ENCODE measurements at places on chromosomes 16 and 17.

- no peak for DNase-seq
Measured at GRCh38 chr17:19717411-19717908, 1.1 kb upstream of the SLC47A2 start.

GRCh38 chr16:73040136-73040535, 7.8 kb downstream of the ZFHX3 start:
- DNase-seq: no peak

DNA sequence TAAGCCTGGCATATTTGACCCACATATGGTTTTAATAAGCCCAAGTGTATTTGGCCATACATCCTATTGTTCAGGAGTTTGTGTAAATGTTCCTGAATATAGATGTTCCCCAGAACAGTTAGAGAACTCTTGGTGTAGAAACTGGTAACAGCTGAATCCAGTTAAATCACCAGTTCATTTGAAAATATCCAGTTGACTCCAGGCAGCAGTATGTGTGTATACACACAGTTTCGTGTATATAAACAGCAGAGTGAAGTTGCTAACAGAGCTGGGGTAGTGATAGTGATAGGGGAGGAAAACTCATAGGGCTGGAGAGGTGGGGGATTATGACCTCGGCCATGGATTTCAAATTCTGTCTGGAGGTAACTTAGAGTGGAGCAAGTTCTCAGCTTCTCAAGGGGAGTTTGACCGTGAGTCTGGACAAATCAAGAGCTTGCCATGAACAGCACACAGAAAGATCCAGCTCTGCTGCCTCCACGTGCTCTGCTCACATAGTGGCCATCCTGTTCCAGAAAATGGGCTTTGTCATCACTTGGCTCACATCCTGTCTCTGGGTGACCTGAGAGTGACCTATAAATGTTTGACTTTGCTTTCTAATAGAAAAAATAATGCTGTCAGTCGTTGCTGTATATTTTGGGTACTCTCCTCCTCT, 30.6 kb upstream of the MMD start:
- DNase-seq: no peak

DNA sequence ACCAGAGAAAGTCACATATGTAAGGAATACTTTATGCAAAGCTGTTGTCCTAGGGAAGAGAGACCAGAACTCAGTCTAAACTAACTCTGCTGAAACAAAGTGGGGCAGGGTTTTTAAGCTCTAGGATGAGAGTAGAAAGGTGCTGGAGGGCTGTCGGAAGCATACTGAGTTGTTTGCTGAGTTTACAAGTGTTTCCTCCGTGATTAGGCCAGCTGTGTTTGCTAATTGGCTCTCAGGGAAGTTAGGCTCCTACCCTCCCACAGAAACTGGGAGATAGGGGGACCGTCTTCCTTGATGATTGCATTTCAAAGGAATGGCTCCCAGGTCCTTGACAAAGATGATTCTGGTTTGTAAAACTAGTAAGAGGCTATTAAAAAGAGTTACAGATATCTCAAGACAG, 24.4 kb upstream of the CRYM start:
- DNase-seq: no peak

DNA sequence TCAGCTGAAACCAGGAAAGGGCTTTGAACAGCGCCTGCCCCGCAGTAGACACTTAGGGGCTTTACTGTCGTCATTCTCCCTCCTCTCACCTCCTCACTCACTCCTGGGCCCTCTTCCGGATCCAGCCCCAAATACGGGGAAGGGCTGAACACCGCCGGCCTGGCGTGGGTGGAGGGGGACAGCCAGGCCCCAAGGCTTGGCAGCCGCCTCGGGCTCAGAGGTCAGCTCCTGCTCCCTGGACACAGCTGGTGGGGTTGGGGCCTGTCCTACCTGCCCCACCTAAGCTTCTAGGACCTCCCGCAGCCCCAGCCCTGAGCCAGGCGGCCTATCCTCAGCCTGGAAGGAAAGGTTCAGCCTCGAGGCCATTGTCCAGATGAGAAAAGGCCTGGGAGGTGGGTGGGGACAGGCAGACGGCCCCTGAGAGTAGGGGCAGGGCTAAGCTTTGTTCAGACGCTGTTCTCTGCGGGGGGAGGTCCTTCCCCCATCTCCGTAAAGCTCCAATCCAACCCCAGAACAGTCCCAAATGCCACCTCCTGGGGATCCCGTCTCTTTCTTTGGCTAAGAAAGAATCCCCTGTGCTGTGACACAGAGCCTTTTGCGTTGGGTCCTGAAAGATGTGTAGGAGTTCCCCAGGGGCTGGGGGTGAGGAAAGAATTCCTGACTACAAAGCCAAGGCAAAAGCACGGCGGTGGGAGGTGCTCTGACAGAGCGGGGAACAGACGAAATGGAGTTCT, 881 bp upstream of the LLGL1 start:
- no peak for DNase-seq

DNA sequence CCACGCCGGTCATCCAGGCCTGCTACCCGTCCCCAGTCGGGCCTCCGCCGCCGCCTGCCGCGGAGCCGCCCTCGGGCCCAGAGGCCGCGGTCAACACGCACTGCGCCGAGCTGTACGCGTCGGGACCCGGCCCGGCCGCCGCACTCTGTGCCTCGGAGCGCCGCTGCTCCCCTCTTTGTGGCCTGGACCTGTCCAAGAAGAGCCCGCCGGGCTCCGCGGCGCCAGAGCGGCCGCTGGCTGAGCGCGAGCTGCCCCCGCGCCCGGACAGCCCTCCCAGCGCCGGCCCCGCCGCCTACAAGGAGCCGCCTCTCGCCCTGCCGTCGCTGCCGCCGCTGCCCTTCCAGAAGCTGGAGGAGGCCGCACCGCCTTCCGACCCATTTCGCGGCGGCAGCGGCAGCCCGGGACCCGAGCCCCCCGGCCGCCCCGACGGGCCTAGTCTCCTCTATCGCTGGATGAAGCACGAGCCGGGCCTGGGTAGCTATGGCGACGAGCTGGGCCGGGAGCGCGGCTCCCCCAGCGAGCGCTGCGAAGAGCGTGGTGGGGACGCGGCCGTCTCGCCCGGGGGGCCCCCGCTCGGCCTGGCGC, 2.4 kb downstream of the HIC1 start:
- no peak for DNase-seq

- DNase-seq: no peak
Measured at GRCh38 chr16:28821874-28822519, 802 bp upstream of the ATXN2L start.

DNA sequence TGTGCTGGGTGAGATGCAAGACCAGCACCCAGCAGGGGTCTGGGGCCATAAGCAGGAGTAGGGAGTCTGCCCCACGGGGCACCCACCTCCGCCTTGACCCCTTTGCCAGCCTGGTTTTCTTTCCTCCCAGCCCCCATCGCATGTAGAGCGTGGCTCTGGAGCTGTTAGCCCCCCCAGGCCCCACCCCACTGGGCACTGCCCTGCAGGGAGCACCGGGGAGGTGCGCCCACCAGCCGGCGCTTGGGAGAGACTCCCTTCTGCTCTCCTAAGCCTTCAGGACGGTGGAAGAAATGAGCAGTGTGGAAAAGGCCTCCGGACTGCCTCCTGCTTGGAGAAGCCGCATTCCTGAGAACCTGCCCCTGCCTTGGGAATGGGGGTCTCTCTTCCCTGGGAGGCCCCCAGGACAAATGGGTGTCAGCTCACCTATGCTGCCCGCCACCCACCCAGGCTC, 186.2 kb downstream of the IRF8 start:
- no peak for DNase-seq

DNA sequence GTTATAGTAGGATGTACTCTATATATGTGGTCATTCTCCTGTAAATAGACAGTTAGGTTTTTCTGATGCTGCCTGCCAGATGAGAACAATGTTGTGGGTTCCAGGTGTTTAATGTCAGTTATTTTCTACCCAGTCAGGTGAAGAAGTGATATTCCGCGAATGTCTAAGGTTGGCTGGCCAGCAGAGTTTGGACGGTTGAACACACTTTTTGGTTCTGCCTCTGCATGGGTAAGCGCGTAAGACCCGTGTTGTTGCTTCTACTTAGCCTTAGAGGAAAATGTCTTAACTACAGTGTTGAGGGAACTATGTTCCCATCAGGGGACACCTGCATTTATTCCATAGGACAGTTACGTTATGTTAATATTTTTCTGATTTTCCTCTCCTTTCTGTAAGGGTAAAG, 162.6 kb downstream of the MAP2K6 start:
- DNase-seq: no peak

GRCh38 chr16:55661941-55662643, 6.3 kb downstream of the SLC6A2 start:
- DNase-seq: no peak

DNA sequence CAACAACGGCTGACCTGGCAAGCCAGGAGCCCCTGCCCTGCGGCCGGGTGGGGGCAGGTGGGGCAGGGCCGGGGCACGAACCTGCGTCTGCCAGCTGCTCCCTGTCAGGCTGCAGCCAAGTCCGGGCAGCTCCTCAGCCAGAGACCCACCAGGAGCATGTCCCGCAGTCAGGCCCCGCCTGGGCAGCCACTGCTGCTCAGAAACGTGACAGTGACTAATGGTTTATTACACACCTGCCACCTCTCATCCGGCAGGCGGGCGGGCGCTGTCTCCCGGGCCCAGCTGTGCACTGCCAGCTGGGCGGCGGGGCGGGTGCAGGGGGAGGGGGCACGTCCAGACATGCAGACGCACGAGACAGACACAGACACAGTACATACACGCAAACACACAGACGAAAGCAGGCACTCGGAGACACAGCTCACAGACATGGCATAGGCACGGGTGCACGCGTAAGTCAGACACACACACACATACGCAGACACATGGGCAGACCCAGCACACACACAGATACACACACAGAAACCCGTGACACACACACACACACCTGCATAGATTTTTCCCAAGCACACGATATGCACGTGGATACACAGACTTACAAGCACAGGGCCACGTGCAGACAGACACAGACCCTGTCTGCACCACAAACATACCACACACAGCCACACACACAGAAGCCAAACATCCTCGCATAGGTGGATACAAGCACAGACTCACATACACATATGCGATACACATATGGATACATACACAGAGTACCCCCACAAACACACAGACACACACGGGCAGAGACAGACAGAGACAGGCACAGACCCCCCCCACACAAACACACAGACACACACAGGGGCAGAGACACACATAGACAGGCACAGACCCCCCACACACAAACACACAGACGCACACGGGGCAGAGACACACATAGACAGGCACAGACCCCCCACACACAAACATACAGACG, 248.3 kb upstream of the CIBAR2 start:
- no peak for DNase-seq

GRCh38 chr17:50021681-50022370, 26.8 kb upstream of the DLX3 start:
- DNase-seq: no peak

GRCh38 chr16:48160575-48160974, 4.8 kb upstream of the ABCC12 start:
- no peak for DNase-seq

DNA sequence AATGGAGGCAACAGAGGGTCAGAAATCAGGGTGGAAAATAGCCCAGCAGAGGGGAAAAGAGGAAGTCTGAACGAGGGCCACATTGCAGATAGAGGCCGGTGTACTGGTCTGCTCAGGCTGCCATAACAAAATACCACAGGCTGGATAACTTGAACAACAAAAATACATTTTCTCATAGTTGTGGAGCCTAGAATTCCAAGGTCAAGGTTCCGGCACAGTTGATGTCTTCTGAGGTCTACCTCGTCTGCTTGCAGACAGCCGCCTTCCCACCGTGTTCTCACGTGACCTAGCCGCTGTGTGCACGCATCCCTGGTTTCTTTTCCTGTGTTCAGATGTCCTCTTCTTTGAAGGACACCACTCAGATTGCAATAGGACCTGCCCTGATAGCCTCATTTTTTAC, 249.4 kb downstream of the WWOX start:
- no peak for DNase-seq

GRCh38 chr17:40463122-40463550, 19.9 kb downstream of the IGFBP4 start:
- DNase-seq: no peak

GRCh38 chr16:84699712-84700445, at the start of gene USP10:
Gene USP10 (plus strand): TSS chr16:84700000. CDS start chr16:84700091, 91 bp downstream.
- peak; percentile 80 for DNase-seq

DNA sequence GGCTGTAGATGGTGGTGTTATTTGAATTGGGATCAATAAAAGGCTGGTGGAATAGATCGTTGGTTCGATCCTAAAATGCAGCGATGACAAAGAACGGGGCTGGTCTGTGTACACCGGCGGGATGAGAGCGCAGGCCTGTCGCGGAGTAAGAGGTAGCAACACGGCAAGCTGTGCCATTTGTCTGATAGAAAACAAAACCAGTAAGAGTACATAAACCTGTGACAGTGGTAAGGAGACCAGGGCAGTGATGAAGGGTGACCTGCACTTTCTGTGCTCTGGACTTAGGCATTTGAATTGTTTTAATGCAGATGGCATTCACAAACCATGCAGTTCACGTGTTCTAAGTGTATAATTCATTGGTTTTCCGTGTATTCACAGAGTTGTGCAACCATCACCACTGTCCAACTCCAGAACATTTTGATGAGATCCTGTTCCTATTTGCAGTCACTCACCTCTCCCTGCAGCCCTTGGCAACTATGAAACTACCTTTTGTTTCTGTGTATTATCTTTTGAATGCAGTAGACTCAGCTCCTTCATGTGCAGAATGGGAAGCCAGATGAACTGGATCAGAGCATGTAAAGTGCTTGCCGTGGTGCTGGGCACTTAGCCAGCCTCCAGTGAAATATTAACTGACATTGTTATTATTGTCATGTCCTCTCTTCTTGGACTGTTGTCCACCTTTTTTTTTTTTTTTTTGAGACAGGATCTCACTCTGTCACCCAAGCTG, 286.1 kb downstream of the SNX29 start:
- no peak for DNase-seq

GRCh38 chr17:11296994-11297393, 56.0 kb downstream of the SHISA6 start:
- DNase-seq: no peak

Data from CD4-positive, alpha-beta T cell treated with Interleukin-6 at 100 ng/mL for 8 hours (primary cell).